ENCODE measurements at places on chromosomes 7 and 10.

DNA sequence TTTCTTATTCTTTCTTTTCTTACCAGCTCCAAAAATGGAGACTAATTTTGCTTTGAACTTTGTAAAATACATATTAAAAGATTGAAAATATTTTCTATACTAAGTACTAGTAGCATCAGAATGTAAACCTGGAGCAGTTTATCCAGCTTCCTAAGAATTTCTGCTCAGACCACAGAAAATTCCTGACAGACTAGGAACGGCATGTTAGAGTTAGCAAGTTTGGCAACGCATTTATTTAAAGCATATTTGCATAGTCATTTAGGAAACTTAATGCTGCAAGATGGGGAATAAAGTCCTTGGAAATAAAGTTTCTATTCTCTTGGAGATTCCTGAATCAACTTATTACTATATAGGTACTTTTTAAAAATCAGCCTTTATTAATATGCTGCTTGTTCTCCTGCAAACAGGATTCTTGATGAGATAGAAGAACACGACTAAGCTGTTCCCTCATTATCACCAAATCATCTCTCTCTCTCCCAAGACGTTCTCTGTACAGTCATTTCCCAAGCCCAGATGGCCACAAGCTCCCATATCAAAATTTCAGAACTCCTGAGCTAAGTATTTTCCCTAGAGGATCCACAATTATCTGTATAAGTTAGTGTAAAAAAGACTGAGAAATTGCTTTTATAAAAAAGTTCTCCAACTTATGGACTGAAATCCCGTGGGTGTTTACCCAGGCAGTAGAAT, 305.8 kb upstream of the NEBL start:
- no peak for DNase-seq

DNA sequence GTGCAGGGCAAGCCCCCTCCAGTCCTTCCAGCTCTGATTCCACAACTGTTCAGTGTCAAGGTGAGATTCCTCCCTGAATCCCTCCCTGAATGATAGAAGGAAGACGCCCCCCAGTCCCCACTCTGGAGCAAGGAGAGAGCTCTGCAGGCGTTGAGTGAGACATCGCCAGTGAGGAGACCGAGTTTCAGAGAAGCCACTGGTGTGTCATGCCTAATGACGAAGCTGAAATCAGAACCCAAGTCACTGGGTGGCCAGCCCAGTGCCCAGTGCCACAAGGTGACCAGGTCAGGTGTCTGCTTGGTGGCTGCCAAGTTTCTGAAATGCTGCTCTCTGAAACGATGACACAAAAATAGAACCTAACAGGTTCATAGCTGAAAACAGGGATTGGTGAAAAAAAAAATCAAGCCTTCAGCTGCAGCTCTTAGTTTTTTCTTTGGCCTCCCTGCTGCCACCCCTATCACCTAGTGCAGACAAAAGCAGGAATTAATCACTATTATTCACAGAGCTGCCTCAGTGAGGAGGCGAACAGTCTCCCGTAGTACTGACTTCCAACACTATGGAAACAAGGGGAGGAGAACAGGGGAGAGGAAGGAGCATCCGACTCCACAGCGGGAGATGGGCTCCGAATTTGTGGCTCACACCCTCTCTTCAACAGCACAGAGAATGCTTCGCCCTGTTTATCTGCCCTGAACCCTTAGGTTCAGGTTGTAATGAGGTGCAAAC, 153.5 kb downstream of the ARHGAP12 start:
- DNase-seq, result no peak

GRCh38 chr10:12854988-12855387, 146.5 kb downstream of the CCDC3 start:
- no peak for DNase-seq

DNA sequence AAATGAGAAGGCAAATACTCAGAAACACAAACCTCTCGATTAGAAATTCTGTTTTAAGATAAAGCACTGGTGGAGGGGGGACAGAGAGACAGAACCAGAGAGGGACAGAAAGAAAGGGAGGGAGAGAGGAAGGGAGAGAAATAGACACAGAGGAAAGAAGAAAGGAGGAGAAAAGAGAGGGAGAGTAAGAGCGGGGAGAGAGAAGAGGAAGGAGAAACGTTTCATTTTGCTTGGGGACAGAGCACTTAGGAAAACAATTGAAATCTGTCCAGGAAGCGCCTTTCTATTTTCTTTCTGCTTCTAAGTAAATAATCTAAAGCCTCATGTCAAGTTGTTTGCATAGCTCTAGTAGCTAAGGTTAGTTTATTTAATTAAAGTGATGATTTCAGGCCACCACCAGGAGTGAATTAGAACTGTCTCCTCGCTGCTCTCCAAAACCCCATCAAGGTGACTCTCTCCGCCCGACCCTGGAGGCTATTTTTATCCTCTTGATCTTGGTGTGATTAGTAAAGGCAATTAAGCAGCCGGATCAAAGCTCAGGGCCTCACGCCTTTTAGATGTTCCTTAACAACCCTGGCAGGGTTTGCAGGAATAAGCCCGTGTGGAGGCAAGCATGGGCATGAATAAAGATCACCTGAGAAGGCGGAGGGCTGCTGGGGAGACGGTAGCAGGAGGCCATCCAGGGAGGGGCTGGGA, 73.4 kb upstream of the INSIG1 start:
- DNase-seq, result no peak

DNA sequence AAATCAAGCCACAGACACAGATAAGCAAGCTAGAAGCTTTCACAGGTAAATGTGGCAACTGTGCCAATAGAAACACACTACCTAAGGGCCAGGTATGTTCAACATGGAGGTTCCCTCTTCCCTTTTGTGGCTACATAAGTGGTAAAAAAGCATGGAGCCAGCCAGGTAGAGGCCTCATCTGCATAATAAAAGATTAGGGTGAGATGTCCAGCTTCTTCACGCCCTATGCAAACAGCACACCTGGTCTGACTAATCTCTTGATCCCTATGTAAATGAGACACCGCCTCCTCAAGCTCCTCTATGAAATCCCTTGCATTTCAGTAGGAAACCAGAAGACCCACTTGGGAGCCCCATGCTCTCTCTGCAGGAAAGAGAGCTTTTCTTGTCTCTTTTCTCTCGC, 282.2 kb downstream of the NEBL start:
- no peak for DNase-seq

DNA sequence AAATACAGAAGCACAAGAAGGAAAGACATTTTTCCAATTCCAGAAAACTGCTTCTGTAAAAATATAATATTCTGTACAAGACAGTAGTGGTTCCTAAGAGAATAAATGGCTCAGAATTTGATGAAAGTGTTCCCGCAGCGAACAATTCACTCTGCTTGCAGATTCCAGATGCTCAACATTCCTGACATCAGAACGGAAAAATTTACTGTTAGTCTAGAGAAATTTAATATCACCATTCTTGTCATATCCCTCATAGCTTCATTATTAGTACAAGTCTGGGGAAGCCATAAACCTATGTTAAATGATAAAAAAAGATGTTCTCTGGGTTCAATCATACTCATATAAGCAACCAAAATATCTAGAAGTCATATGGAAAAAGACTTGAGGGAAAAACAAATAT, 83.6 kb downstream of the MPP7 start:
- no peak for DNase-seq

DNA sequence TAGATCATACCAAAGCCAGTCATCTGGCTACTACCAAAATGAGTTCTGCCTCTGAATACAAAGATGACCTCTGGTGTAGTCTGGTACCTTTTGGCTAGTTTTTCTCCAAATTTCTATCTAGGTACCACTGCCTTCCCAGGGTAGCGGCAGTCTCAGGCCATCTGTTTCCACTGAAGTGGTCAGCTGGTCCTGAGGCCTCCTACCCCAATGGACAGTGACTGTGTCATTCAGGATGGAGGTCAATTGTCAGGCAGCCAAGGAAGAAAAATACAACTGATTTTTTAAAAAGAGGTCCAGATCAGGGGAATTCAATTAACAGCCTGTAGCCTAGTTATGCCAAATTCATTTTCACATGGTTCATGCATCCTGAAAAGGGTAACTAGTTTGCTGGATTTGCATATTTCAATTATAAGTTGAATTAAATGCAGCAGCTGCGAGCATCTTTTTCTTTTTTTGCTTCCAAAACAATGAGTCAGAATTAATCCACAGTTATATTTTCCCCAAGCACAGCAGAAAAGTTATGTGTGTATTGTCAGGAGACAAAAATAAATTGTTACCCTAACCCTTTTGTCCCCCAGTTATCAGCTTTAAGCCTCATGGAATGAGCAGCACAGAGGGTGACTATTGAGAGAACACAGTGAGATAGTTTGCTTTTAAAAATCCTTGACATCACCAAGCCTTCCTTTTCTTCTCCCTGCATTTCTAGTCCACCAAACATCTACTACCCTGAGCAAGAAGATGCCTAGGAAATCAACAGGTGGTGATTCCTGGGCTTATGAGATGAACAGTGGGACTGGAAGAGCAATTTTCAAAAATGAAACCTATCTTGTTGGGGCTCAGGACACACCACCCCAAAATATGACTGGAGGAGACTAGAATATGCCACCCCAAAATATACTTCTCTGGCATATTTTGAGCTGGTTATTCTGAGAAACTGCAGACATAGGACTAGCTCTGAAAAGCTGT, 27.7 kb downstream of the BCCIP start:
- no peak for DNase-seq

GRCh38 chr10:102814873-102815661, 22.1 kb downstream of the CYP17A1 start:
- no peak for DNase-seq

DNA sequence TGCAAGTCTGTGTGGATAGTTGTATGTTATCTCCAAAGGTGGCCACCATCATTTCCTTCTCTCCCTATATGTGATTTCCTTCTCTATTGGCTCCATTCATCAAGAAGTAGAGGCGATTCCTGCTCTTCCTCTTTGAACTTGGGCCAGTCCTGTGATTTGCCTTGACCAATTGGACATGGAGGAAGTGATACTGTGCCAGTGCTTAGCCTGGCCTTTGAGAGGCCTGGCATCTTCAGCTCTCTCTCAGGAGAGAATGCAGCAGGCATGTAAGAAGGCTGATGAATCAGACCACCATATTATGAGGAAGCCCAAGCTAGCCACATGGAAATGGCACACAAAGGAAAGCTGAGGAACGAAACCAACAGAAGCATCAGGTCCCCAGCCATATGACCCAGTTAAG, 195.0 kb upstream of the SVIL start:
- DNase-seq, result no peak

GRCh38 chr10:102269017-102269416, 23.7 kb downstream of the GBF1 start:
- no peak for DNase-seq

GRCh38 chr10:32112055-32112454, 55.8 kb upstream of the KIF5B start:
- DNase-seq, result peak; percentile 74

DNA sequence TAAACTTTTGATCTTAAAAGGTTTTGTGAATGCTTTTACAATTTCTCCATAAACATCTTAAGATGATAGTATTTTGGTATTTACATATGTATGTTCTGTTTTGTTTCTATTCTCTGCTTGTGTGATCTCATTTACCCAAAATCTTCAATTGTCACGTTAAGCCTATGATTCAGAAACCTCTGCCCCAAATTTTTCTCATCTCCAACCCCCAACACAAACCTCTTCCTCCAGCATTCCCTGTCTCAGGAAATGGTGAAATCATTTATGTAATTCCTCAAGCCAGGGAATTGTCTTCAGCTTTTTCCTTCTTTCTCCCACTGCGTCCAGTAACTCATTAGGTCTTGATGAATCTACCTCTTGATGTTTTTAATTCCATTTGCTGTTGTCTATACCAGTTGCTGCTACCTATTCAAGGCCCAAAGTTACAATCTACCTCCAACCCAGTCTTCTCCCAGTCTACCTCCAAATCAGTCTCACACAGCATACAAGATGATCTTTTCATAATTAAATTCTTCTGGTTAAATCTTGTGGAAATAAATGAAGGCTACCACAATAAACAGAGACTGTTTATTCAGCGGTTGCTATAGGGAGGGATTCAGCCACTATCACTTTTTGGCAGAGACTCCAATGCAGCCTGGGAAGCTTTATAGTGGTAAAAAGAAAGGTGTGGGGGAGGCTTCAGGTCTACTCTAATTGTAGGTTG, 5.8 kb downstream of the CFAP69 start:
- DNase-seq, result no peak

GRCh38 chr7:142722248-142722794, 27.0 kb upstream of the PRSS1 start:
- DNase-seq, result no peak

- DNase-seq, result no peak
Observed at GRCh38 chr10:128538671-128539070, 412.4 kb upstream of the MKI67 start.

- peak; percentile 62 for DNase-seq
Observed at GRCh38 chr7:50449881-50450589, at the start of gene FIGNL1. Gene FIGNL1 (minus strand): TSS chr7:50450350. CDS start chr7:50447287, 3,063 bp downstream.

- DNase-seq, result no peak
Observed at GRCh38 chr10:1597370-1598146, 139.8 kb downstream of the ADARB2 start.

- no peak for DNase-seq
Observed at GRCh38 chr7:1745018-1745532, 75.0 kb downstream of the ELFN1 start.

DNA sequence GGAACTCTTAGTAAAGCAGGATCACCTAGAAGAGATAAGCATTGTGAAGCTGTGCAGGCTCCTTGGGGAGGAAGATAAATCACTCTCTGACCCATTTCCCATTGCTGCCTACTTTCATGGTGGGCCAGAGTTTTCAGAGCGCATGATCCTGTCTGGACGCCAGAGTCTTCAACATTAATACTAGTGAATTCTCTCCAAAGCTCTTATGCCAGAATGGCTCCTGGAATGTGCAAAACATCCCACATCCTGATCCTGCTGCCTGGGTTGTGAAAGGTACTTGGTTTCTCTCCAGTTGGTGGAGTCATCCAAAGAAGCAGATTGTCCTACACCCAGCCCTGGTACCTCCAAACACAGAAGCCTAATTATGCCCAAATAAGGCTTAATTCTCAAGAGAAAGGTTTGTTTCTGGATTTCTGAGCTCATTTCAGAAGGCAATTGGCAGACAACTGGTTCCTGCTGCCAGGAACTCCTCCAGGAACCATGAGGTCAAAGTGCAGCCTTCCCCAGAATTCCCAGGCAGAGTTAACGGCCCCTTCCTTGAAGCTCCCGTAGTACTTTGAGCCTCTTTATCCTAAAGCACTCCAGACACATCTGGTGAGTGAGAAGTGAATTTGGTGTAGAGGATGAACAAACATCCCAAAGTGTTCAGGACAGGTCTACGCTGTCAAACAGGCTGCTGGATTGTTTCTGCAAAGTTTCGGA, 495.2 kb downstream of the PLXNA4 start:
- no peak for DNase-seq

GRCh38 chr7:150311711-150312110, 11.4 kb upstream of the LRRC61 start:
- no peak for DNase-seq

GRCh38 chr7:156545979-156546378, 94.6 kb upstream of the RNF32 start:
- DNase-seq, result no peak
